ENCODE measurements at places on chromosomes 12 and 14.
A peak's percentile ranks its signal among the peaks of the same experiment; 100 is the strongest.

GRCh38 chr12:14313379-14314138, 51.9 kb upstream of the ATF7IP start:
- DNase-seq = no peak

GRCh38 chr12:64733857-64734256, 25.3 kb downstream of the GNS start:
- DNase-seq = peak; percentile 54

- no peak for DNase-seq
Measured at GRCh38 chr12:124002021-124002644, 29.1 kb downstream of the ZNF664 start.

DNA sequence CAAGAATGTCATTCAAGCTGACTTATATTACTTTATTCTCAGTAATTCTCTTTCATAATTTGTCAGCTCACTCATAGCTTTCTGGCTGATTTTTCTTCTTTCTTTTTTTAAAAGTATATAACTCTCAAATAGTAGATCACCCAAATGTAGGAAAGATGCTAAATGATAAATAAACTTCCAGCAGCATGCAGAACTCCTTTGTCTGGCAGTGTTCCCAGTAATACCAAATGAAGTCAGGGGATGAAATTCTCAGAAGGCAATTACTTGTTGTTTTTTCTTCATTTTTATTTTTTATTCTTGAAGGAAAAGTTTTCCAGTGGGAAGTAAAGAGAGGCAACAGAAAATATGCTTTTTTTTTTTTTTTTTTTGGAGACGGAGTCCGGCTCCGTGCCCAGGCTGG, 133.3 kb upstream of the SLCO1C1 start:
- DNase-seq = no peak

GRCh38 chr14:36467332-36467731, 52.7 kb downstream of the NKX2-1 start:
- DNase-seq = no peak

DNA sequence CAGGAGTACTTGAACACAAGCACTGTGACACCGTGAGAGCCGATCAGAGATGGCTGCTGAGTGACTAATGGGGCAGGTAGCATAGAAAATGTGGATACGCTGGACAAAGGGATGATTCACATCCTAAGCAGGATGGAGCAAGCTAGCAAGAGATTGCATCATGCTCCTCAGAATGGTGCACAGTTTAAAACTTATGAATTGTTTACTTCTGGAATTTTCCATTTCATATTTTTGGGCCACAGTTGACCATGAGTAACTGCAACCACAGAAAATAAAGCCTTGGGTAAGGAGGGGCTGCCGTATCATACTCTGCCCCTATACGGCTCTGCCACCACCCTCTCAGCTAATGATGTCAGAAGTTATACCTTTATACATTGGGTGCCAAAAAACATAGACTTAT, 23.3 kb upstream of the MARK3 start:
- no peak for DNase-seq

- DNase-seq = no peak
Measured at GRCh38 chr12:68440068-68440581, 108.0 kb upstream of the MDM1 start.

DNA sequence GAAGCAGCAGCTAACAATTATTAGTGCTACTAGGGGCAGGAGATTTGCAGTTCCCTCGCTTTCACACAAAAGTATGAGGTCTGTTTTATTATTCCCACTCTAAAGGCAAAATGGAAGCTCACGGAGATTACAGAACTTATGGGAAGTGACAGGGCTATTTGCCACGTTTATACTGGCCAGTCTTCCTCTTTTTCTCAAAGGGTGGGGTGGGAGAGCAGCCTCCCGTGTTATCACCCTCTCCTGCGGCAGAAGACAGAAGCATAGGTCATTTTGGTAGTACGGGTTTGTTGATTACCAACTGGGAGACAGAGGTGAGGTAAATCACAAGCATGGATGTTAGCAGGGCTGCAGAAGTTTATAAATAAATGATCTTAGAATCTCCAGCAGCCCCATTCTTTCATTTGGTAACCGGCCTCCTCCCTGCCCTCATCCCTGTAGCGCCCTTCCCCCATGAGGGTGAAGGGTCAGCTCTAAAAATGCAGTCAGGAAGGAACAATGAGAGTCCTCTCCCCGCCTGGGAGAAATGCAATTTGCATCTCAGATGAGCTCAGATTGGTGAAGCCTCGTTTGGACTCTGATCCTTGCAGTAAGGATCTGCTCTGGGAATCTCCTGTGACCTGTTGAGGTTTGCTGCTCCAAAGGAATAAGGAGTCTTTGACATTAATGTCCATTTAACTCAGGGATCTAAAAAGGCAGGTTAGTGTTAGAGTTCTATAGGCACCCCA, 44.7 kb upstream of the SINHCAF start:
- no peak for DNase-seq

DNA sequence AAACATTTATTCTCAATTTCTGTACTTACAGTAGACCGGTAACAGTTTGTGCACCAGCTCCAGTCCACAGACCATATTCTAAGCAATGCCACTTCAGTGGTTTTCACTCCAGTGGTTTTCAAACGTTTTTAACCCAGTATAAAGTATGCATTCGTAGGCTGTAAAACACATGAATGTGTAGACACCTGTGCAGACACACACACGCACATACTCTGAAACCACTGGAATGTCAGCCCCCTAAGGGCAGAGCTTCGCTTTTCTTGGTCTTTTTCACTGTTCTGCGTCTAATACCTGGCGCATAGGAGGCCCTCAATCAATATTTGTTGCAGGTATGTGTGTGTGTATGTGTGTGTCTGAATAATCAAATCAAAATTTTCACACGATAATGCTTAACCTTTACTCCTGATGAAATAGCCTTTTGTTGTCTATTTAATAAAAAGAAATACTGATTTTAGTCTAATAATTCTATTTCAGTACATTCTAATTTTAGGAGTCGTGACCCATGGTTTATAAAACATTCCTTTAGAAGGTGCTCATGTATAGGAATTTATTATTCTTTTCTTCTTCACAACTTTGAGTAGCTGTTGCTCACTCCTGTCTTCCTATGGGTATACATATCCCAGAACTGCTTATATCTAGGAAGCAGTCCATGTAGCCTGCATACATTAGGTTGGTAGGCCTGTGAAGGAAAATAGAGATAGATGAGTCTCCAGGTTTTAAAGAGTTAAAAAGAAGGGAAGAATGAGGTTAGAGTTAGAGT, 73.6 kb upstream of the REP15 start:
- no peak for DNase-seq

DNA sequence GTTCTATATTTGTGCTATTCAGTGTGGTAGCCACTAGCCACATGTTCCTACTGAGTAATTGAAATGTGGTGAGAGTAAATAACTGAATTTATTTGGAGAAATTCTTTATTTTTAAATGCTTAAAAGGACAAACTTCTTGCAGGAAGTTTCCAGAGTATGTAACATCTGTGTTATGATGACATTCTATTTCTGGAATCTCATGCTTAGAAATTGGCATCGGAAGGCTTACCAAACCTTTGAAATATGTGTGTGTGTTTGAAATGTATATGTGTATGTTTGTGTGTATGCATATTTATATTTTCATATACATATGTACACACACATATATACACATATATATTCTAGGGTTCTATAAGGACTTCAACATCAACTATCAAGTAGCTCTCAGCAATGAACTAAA, 12.4 kb upstream of the WSCD2 start:
- no peak for DNase-seq

- no peak for DNase-seq
Measured at GRCh38 chr14:96215452-96216244, 11.0 kb downstream of the BDKRB2 start.

GRCh38 chr14:95442016-95442632, 74.3 kb downstream of the SYNE3 start:
- DNase-seq = no peak

DNA sequence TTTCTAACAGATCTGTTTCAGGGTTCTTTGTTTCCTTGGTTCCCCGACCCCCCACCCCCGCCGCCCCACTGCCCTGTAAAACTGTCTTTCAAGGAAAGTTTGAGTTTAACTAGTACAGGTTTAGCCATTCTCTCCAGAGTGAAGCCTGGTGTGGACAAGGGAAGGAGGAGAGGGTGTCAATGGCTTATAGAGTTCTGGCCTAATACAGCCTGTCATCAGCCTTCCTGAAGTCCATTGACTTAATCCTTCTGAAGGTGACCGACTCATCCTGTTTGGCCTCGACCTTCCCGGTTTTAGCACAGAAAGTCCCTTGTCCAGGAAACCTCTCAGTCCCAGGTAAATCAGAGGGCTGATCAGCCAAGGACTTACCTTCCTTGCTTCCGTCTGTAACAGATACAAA, 11.0 kb upstream of the P2RX4 start:
- DNase-seq = no peak

- DNase-seq = no peak
Measured at GRCh38 chr12:52657250-52657902, 5.4 kb upstream of the KRT2 start.

- peak; percentile 10 for DNase-seq
Measured at GRCh38 chr12:75120311-75120711, 89.3 kb downstream of the KCNC2 start.

- DNase-seq = no peak
Measured at GRCh38 chr14:50578433-50578832, 18.5 kb downstream of the ATL1 start.
